ENCODE measurements at places on chromosomes 3 and 15.

DNA sequence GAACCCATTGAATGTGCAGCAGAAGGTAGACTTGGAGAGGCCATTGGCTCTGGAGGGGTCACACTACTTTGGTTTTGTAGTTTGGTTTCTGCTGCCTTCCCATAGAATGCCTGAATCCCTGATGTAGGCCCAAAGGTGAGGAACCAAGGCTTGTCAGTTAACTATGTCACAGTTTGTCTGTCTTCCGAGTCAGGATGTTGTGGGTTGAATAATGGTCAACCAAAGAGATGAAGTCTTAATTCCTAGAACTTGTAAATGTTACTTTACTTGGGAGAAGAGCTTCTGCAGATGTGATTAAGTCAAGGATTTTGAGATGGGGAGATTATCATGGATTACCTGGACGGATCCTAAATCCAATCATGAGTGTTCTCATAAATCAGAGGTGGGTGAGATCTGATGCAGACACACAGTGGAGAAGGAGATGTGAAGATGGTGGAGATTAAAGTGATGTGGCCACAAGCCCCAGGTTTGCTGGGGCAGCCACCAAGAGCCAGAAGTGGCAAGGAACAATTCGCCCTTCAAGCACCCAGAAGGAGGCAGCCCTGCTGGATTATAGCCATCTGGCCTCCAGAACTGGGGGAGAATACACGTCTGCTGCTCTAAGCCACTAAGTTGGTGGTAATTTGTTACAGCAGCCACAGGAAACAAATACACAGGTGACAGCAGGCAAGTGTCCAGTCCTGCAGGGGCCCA lies 2.3 kb upstream of the CCR8 start:
- DNase-seq: no peak

DNA sequence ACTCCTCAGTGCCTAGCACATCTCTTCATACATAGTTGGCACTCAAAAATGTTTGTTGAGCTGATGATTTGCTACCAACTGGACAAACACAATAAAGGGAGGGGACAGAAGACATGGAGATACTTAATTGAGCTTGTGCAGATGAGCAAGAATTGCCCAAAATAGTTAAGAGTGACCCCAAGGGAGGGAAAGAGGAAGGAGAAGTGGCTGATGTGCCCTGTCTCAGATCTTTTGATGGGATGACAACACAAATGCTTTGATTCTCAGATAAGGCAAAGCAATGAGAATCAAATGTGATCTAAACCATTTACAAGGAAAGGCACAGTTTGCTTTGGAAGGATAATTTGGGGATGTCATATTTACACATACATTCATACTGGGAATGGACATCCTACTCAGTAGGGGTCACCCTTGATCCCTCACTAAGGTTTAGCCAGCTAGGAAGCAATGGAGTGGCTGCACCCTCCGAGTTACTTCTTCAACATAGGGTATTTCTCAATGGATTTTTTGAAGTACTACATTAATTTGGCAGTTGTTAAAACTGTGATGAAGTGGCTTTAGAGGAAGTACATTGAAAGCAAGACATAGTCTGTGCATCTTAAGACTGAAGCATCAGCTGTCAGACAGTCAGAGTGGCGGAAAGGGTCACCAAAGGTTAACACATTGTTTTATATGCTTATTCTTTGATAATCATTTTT lies 21.9 kb upstream of the SSR3 start:
- DNase-seq: no peak

DNA sequence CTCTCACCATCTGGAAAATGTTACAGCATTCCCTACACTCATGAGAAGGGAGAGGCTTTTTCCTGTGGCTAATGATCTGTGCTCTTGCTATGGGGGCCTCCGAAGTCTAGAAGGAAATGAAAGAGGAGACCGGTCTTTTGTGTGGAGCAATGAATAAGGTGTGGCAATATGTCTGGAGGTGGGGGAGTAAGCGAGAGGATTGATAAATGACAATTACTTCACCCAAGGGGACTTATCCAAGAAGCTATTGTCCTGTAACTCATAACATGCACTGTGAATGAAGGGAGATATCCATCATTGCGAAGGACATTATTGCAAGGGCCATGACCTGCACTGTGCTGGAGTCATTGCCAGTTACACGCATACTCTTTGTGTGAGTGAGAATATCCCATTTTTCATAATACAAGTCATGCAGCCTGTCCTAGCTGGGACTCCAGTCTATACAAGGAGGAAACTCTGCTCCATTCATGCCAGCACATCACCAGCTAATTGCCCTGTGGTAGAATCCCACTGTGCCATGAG lies 37.7 kb upstream of the SYNPR start:
- DNase-seq: no peak

DNA sequence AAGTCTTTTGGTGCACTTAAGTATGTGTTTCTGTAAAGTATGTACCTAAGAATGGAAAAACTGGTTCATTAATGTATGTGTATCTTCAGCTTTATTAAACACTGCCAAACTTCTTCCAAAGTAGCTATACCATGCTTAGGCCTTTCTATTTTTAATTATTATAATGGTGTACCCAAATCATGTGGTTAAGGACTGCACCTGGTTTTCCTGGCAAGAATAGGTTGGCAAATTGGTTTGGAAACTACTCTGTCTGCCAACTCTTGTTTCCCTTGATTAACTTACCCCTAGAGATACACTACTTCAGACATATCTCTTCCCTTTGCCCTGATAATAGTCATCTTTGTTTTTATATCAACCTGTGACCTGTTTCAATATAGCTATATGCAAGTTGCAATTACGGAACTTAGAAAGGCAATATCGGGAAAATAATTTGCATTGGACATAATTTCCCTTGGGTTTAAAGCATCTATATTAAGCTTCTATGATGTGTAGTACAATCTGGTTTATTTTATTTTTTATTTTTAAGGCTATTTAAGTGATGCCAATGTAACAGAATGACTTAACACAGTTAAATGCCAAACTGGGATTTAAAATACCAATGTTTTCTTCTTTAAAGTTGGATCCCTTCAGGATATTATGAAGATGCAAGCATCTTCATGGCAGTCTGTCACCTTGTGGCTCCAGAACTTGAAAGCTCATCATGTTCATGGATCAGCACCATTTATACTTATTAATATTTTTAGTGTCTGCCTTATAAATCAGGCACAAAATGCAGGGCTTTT lies 40.6 kb upstream of the TMEM108 start:
- DNase-seq: no peak

GRCh38 chr3:128502712-128503111 lies 9.7 kb upstream of the GATA2 start:
- no peak for DNase-seq

GRCh38 chr3:33395900-33396299 lies 44.3 kb downstream of the UBP1 start:
- no peak for DNase-seq

DNA sequence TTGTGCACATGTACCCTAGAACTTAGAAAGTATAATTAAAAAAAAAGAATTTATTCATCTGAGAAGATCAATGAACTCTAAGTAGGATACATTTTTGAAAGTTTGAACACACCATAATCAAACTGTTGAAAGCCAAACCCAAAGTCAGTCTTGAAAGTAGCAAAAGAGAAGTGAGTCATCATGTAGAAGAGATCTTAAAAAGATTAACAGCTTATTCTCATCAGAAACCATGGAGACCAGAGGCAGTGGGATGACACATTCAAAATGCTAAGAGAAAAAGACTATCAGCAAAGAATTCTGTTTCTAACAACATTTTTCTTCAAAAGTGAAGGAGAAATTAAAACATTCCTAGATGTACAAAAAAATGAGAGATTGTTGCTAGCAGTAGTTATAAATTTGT lies 60.7 kb downstream of the TIMP4 start:
- DNase-seq: no peak

DNA sequence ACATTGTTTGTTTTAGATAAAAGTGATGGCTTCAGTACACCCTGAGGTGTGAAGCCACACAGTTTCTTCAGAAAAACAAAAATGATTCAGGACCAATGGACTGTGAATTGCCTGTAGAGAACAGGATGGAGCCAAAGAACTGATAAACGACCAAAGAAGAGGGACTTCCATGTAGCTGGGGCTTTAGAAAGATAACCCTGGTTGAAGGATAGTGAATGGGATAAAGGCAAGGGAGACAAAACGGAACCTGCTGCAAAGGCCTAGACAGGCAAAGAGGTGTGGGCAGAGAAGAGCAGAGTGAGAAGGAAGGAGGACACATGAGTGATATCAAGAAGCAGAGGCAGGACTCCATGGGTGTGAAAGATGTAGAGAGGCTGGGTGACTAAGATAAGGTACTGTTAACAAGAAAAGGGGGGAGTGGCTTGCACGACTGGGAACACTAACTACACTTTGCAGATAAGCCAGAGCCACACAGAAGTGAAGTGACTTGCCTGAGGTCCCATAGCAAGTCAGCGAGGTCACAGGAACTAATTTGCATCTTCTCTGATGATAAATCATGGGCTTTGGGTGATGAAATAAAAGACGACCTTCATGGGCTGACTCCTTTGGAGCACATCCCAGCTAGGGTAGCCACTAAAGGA lies 44.3 kb downstream of the RAB6B start:
- DNase-seq: no peak

GRCh38 chr15:80887148-80887547 lies 102.5 kb downstream of the MESD start:
- no peak for DNase-seq

DNA sequence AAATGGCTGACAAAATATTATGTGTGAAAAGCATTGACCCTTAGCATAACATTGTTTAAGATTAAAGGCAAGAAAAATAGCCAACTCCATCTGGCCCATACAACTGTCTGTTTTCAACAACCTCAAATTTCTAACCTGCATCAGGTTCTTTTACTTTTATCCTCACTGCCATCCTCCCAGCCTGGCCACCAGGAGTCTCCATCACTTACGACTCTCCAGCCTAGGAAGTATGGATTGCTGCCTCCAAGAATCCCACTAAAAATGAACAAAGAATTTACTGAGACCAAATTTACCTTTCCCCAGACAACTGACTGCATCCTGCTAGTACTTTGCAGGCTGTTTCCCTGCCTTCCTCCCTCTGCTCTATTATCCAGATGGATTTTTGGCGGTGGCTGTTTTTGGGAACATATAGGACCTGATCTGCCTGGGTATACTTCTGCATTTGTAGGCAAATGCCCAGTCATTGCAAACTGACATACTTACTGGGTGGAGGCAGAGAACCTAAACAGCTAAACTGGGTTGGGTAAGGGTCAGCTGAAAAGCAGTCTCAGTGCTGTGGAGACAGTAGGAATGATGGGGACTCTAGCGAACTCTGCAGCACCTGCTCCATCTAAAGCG lies 144.2 kb downstream of the GHSR start:
- no peak for DNase-seq

DNA sequence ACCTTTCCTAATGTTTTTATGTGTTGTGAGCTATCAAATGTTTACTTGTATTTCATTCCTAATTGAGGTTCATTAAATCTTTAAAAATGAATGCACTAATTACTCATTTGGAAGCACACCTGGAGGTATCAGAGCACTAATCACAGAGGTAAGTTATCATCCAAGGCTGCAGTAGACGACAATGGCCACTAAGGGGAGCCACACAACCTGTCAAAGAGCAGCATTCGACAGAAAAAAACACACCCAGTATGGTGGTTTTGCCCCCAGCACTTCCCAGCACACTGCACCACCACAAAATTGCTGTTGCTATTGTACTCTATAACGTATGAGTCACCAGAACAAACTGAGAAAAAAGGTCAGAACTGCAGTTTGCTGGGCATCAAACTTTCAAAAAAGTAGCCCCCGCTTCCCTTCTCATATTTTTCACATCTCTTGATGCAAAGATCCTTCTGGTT lies 205.9 kb upstream of the IGF1R start:
- no peak for DNase-seq

DNA sequence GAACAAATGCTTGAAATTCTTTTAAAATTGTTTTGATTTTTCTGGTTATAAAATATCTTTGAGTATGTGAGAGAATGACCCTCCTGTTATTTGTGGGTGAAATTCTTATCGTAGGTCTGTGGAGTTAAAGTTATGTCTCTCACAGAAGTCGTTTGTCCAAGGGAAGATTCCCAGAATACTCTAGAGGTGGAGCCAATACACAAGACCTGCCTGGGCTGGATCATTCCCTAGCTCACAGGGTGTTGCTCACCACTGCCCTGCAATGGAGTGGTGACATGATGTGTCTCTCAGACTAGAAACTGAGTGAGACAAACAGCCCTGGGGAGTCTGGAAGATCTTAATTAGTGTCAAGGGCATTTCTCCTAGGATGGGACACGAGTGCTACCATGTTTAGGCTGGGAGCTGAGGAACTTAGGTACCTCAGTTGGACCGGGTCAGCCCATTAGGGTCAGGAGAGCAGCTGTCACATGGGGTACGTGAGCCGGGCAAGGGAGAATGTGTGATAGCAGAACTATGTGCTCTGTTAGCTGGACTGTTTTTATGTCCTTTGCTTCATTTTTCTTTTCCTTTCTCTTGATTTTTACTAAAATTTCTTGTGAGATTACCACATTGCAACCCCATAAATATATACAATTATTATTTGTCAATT lies 53.6 kb upstream of the MYO5C start:
- DNase-seq: no peak

- DNase-seq: no peak
Measured at GRCh38 chr3:15470849-15471248, 43.5 kb downstream of the EAF1 start.

DNA sequence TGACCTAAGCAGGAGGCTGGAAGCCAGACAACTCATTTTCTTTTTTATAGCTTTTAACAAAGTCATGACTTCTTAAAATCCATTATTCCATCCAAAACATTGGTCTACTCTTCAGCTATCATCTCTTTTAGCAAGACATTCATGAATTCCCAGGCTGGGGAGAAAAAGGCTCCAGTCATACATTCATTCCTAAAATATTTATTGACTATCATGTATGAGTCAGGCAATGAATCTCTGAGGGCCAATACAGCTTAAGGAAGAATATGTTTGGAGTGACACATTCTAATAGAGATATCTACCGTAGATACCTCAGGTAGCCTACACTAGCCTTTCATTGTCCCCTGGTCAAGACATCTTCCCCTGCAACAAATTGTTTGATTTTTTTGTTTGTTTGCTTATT lies 196.4 kb upstream of the NANOGP8 start:
- no peak for DNase-seq

DNA sequence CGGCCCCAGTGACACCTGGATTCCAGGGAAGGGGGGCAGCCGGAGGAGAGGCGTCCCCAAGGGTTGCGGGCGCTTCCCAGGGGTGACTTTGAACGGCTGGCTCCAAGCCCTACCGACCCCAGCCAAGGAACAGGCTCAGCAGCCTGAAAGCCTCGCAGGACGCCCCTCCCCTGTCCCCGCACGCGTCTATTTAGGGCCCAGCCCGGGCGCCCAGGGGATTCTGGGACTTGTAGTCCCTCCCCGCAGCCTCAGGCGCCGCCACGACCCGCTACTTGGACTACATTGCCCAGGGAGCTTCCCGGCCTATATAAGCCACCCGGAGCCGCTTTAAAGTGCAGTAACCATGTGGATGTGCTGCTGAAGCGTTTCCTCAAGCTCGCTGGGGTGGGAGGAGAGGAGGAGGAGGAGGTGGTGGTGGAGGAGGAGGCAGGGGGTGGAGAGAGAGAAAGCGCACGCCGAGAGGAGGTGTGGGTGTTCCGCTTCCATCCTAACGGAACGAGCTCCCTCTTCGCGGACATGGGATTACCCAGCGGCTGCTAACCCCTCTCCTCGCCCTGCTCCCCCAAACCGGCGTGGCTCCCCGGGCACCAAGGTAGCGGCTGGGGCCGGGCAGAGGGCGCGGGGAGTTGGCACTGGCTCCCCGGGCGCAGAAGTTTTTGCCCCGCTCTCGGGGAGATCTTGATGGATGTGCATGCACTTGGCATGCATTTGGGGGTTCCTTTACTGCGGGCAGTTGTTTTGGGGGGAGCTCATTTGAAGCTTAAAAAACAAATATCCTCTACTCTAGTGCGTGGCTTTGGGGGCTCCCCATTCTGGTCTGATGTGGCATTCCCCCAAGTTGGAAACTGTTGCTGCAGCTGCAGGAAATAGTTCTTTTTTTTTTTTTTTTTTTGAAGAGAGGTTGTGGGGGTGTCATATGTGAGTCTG lies at the start of gene ITPR1:
Gene ITPR1, plus strand, starts transcription at position 335 of the 927 bp plus-strand sequence. CDS start 23,144 bp downstream, outside the sequence.
- peak; percentile 93 for DNase-seq

Data from stimulated activated CD4-positive, alpha-beta T cell treated with anti-CD3 and anti-CD28 coated beads, Interleukin-15, amount 100 ng/mL, for 1 hour (primary cell).